ENCODE measurements at places on chromosomes 7 and 10. TPM values are rescaled to one million over a fixed set of nuclear protein-coding genes. Genes with fewer than 3 reads are reported as not detected.

The PLPP4 gene
- not detected for total RNA-seq

The SVOPL gene
- not detected for total RNA-seq

The CLDN4 gene
- total RNA-seq = 0.27 TPM

The DDC gene
- total RNA-seq = not detected

The GARIN1A gene
- 1.6 TPM for total RNA-seq

The C10orf53 gene
- not detected for total RNA-seq

The TEX36 gene
- total RNA-seq = not detected

DNA sequence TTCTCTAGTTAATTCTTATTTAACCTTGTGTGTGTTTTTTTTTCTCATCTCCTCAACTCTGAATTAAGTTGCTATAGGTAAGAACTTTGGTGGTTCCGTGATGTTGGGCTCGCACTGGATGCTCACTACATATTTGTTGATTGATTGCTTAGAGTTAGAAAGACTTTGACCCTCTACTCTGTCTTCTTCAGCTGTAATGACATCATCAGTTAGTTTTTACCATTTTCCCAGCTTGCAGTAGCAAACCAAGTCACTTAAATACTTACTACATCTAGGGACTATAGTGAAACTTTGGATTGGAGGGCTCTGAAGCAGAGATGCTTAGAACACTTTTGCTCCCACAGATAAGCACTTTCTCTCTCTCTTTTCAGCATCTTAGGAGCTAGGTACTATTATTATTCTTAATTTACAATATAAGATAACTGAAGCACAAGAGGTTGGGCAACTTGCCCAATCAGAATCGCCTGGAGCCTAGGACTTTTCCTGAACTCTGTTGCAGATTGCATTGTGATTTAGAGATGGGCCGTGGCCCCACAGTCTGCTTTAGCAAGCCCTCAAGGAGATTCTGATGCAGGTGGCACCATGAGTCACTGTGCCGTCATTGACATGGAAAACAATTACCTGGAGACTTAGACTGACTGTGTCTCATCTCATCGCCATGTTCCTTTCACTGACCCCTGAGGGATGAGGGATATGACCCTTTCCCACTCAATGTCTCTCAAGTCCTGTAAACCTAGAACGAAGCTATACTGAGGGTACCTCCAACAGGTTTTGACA, 471.9 kb upstream of the PODXL start:
- H3K27ac ChIP-seq = no peak overlapping the region
- no peaks in the 10 kb centered on the region for H3K36me3 ChIP-seq
- DNase-seq = no peak
- H3K4me1 ChIP-seq = peaks cover 30% of the 10 kb centered on the region
- no peak overlapping the region for H3K4me3 ChIP-seq

GRCh38 chr7:44378744-44379143, 53.4 kb upstream of the CAMK2B start:
- DNase-seq = no peak
- peaks cover 16% of the 10 kb centered on the region for H3K4me1 ChIP-seq
- no peak overlapping the region for H3K4me3 ChIP-seq
- peaks cover under 1% of the 10 kb centered on the region for H3K36me3 ChIP-seq
- no peak overlapping the region for H3K27ac ChIP-seq

DNA sequence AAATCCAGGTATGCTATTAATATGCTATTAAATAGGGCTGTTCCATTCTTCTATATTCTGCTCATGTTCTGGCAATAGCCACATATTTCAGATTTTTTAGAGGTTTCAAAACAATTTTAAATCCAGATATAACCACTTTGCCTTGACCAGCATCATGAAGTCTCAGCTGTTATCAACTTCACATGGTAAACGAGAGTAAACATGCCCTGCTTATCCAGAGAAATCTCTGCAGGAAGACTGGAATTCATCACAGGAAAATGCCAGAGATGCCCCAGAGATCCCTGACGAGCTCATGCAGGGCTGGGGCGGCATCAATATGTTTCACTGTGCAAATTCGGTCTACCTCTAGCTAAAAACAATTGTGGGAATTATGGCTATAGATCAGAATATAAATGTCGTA, 126.5 kb downstream of the FANK1 start:
- no peak for DNase-seq
- no peaks in the 10 kb centered on the region for H3K4me1 ChIP-seq
- no peak overlapping the region for H3K27ac ChIP-seq
- no peaks in the 10 kb centered on the region for H3K27me3 ChIP-seq
- H3K36me3 ChIP-seq = no peaks in the 10 kb centered on the region
- no peak overlapping the region for H3K4me3 ChIP-seq

- DNase-seq = no peak
- no peaks in the 10 kb centered on the region for H3K36me3 ChIP-seq
- peak overlapping the region; percentile 43 for H3K27ac ChIP-seq
Observed at GRCh38 chr7:112023786-112024185, 182.4 kb downstream of the DOCK4 start.

GRCh38 chr10:32548208-32548607, 102.3 kb downstream of the CCDC7 start:
- H3K27me3 ChIP-seq = no peaks in the 10 kb centered on the region
- no peak overlapping the region for H3K27ac ChIP-seq
- H3K36me3 ChIP-seq = peaks cover 21% of the 10 kb centered on the region
- DNase-seq = no peak

DNA sequence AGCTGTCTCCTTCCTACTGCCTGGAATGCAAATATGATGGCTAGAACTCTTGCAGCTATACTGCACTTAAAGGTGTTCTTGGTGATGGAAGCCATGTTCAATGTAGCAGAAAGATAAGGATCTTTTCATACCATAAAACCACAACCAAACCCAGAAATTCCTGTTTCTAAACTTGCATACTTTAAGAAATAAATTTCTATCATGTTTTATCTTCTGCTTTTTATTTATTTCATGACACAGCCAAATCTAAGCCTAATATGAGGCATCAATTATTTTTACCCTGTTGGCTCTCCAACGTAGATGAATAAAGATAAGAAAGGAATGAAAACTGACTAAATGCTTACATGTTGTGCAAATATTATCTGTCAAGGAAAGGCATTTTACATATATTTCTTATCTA, 224.1 kb downstream of the DOCK4 start:
- H3K4me3 ChIP-seq = no peak overlapping the region
- DNase-seq = no peak
- H3K27me3 ChIP-seq = no peaks in the 10 kb centered on the region
- H3K36me3 ChIP-seq = peaks cover 20% of the 10 kb centered on the region

DNA sequence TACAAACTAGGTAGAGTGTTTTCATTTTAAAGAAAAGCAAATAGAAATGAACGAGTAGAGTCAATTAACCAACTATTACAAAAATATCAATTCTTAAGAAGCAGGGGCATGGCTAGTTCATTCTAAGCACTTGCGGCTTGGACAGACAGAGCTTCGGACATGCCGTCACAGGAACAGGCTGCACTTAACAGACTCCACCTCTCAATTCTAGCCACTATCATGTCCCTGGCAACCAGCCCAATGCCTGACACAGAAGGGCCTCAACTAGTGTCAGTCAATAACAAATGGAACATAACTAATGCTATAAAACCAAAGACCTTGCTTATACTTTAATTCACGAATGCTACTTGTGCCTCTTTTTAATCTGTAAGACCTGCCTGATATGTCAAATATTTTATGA, 74.4 kb downstream of the TPK1 start:
- no peak overlapping the region for H3K4me3 ChIP-seq
- H3K4me1 ChIP-seq = no peaks in the 10 kb centered on the region
- H3K36me3 ChIP-seq = no peaks in the 10 kb centered on the region
- H3K27ac ChIP-seq = no peak overlapping the region
- DNase-seq = peak; percentile 52

- H3K27ac ChIP-seq = no peak overlapping the region
- no peaks in the 10 kb centered on the region for H3K27me3 ChIP-seq
- H3K4me1 ChIP-seq = no peaks in the 10 kb centered on the region
- no peaks in the 10 kb centered on the region for H3K36me3 ChIP-seq
- no peak for DNase-seq
Observed at GRCh38 chr10:71945819-71946474, 18.2 kb upstream of the CHST3 start.

DNA sequence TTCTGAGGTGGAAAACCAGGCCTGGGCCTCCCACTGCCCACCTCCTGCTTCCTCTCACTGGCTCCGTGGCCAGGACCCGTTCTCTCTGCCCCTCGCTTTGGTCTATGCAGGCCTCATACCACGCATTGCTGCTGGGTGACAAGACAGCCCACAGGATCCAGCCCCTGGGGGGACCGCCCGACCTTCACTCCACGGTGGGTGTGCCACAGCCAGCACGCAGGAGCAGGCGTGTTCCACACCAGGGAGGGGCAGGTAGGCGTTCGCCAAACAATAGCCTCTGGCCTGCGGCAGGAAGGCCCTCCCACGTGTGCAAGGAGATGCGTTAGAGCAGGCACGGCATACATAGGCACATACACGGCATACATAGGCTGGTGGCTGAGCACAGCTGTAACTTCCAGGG, 233.4 kb downstream of the WDR37 start:
- H3K27me3 ChIP-seq = peaks cover 72% of the 10 kb centered on the region
- H3K4me3 ChIP-seq = no peak overlapping the region
- H3K27ac ChIP-seq = no peak overlapping the region
- no peak for DNase-seq
- H3K36me3 ChIP-seq = no peaks in the 10 kb centered on the region

- H3K36me3 ChIP-seq = peaks cover 6% of the 10 kb centered on the region
- DNase-seq = no peak
Observed at GRCh38 chr10:119759832-119760231, 34.0 kb downstream of the INPP5F start.

GRCh38 chr10:10787586-10787985, 230.1 kb upstream of the CELF2 start:
- DNase-seq = no peak
- H3K36me3 ChIP-seq = no peaks in the 10 kb centered on the region
- H3K4me3 ChIP-seq = no peak overlapping the region
- peaks cover 6% of the 10 kb centered on the region for H3K4me1 ChIP-seq
- no peaks in the 10 kb centered on the region for H3K27me3 ChIP-seq

DNA sequence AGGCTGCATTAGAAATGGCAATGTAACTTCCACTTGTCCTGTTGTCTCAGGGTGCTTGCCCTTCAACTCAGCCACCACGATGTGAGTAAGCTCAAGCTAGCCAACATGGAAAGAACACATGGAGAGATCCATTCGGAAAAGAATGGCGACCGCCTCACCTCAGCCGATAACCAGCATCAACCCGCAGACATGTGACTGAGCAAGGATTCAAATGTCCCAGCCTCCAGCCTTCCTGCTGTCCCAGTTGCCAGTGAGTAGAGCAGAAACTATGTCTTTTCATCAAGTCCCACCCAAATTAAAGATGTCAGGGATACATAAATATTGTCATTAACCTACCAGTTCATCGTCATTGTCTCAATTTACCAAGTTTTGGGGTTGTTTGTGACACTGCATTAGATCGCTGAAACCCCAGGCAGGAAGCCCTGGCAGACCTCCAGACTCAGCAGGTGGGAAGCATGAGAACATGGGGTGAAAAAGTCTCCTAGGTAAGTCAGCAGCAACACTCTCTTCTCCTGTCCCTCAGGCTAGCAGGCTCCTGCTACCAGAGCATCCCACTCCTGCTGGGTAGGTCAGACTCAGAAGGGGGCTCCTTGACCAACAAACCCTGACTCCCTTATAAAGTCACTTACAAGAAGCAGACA, 67.0 kb downstream of the OSBPL3 start:
- no peaks in the 10 kb centered on the region for H3K27me3 ChIP-seq
- H3K36me3 ChIP-seq = no peaks in the 10 kb centered on the region
- no peak for DNase-seq
- no peak overlapping the region for H3K27ac ChIP-seq

DNA sequence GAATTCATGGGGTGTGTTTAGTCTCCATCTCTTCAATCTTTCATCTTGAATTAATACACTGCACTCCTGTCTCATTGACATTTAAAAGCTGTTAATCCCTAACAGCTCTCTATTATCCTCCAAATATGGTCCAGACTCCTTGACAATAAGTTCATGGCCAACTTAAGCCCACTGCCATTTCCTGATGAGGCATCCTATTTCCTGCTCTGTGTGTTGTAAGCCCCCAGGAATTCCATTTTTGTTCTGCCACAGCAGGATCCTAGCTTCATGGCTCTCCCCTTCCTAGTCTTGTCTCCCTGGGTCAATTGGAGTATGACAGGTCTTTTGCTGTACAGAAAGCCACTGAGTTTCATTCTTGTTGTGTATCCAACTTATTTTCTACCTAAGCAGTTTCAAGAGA, 218.8 kb downstream of the OTUD1 start:
- H3K4me3 ChIP-seq = no peak overlapping the region
- no peaks in the 10 kb centered on the region for H3K36me3 ChIP-seq
- peaks cover 26% of the 10 kb centered on the region for H3K27me3 ChIP-seq
- no peak for DNase-seq
- no peaks in the 10 kb centered on the region for H3K4me1 ChIP-seq
- no peak overlapping the region for H3K27ac ChIP-seq
